ENCODE measurements at places on chromosomes 2 and 18. TPM values are rescaled to one million over a fixed set of nuclear protein-coding genes. Genes with fewer than 3 reads are reported as not detected.

The RESP18 gene
- not detected for polyA plus RNA-seq

The ANKRD29 gene
- polyA plus RNA-seq: 10.6 TPM

DNA sequence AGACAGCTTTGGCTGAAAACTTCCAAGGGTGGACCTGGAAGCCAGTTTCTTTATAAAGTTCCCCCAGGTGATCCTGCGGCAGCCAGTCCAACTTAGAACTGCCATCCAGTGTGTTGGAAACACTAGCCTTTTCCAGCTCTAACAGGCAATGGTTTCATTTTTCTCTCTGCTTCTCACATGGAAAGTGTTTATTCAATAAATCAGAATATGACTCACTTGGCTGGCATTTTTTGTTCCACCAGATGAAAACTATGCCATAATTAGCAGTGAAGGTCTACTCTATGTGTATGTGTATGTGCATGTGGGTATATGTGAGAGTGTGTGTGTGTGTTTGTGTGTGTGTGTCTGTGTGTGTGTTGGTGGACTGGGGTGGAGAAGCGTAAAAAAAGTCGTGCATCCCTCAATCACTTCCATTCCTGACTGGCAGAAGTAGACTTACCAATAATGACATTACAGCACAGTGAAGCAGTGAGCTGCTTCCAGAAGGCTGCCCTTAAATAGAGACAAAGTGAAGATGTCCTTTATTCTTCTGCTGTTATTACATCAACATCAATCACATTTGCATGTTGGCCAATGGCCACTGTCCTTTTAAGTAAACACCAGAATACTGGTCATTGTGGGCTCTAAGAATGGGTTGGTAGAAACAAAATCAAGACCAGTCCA, 90.9 kb upstream of the SETBP1 start:
- no peak for DNase-seq

The WDFY1 gene
- 18.1 TPM for polyA plus RNA-seq

The HOXD9 gene
- 1.5 TPM for polyA plus RNA-seq

The RGPD8 gene
- polyA plus RNA-seq: 0.49 TPM
